ENCODE measurements at places on chromosomes 7 and 10.

GRCh38 chr10:117071286-117072050 lies 66.5 kb upstream of the SHTN1 start:
- no peak for DNase-seq

- DNase-seq: peak; percentile 81
Measured at GRCh38 chr10:135601-136464, 578 bp downstream of the ZMYND11 start.

DNA sequence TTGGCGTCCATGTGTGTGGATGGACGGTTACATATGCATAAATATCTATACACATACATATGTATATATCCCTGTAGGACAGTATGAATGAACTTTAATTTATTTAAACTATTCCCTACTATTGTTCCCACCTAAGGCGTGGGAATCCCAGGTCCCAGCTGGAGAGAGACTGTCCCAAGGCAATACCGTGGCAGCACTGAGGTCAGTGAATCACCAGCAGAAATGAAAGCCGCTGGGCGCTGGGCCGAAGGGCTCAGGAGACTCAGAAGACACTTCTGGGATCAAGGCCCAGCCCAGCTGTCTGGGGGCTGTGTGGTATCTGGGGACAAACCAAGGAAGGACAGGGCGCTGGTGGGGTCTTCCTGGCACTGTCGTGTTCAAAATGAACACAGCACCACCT lies 49.6 kb upstream of the MYL10 start:
- DNase-seq: no peak

DNA sequence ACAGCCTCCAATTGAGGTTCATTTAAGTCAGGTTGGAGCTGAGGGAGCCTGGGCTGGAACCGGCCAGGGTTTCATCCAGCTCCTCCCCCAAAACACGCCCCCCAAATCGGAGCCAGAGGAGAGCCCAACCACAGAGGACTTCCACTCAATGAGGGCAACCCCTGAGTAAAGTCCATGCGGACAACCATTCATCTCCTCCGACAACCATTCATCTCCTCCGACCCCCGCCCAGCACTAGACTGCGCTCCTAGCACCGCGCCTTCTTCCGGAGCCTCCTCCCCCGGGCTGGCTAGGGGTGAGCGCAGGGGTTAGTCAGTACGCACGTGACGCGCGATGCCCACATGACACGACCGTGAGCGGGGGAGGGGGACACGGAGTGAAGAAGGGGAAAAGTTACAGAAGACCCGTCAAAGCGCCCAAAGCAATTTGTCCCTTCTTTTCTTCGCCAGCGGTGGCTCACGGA lies 1.4 kb downstream of the MAGI2 start:
- DNase-seq: peak; percentile 66

DNA sequence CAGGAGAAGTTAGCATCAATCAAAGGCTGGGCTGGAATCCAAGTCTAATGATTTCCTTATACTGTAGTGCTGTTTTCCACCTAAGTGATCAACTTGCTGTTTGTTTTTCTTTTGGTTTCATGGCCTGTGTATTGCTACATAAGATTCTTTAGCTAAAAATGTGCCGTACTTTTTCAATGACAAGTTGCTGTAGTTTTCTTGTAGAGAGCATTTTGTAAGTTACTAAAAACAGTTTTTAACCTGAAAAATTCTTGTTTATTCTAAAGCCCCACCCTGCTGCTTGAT lies 1.3 kb downstream of the HELLS start:
- no peak for DNase-seq

GRCh38 chr7:30717181-30717580 lies 34.8 kb upstream of the INMT start:
- DNase-seq: no peak

DNA sequence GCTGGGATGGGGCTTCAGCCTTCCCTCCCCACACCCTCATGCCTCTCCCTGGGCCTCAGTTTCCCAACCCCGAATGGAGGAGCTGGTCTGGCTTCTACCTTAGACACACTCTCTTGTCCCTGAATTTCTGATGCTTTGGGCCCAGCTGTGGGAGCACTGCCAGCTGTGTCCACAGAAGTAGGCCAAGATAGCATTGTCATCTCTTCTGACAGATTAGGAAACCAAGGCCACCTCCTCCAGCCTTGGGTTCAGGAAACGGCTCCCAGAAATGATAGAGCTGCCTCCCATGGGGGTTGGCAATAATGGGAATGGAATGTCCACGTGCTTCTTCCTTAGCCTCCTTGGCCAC lies 1.3 kb downstream of the PPIF start:
- DNase-seq: no peak

GRCh38 chr10:100359529-100360150 lies 12.6 kb downstream of the SCD start:
- no peak for DNase-seq

GRCh38 chr7:94873239-94873638 lies 34.2 kb upstream of the PPP1R9A start:
- no peak for DNase-seq

GRCh38 chr7:131173145-131173890 lies 154.4 kb upstream of the MKLN1 start:
- no peak for DNase-seq

GRCh38 chr7:55641811-55642210 lies 69.5 kb upstream of the VOPP1 start:
- no peak for DNase-seq

GRCh38 chr10:132223611-132224342 lies 37.0 kb downstream of the DPYSL4 start:
- DNase-seq: no peak

All from activated CD8-positive, alpha-beta memory T cell treated with anti-CD3 and anti-CD28 coated beads, Interleukin-2, amount 50 U/mL, for 48 hours (primary cell).